ENCODE measurements at places on chromosomes 4 and X. TPM values are rescaled to one million over a fixed set of nuclear protein-coding genes. Genes with fewer than 3 reads are reported as not detected.

GRCh38 chrX:47218920-47219815, 687 bp downstream of the CDK16 start:
- H3K27ac ChIP-seq: peak overlapping the region; percentile 96
- H3K27me3 ChIP-seq: no peaks in the 10 kb centered on the region
- DNase-seq: peak; percentile 59
- peaks cover 25% of the 10 kb centered on the region for H3K36me3 ChIP-seq
- peak overlapping the region; percentile 97 for H3K4me3 ChIP-seq

- no peak for DNase-seq
- H3K36me3 ChIP-seq: no peaks in the 10 kb centered on the region
- H3K27ac ChIP-seq: no peak overlapping the region
- no peaks in the 10 kb centered on the region for H3K27me3 ChIP-seq
- H3K4me1 ChIP-seq: peaks cover 2% of the 10 kb centered on the region
- no peak overlapping the region for H3K4me3 ChIP-seq
Measured at GRCh38 chrX:27391623-27392022, 71.5 kb downstream of the PPP4R3C start.

SSX4 gene
- not detected for total RNA-seq

GAB1 gene
- 33.5 TPM for total RNA-seq

GRCh38 chrX:150051096-150051495, 112.8 kb upstream of the EOLA2 start:
- H3K27ac ChIP-seq: no peak overlapping the region
- no peak for DNase-seq
- H3K27me3 ChIP-seq: no peaks in the 10 kb centered on the region
- no peak overlapping the region for H3K4me3 ChIP-seq

DNA sequence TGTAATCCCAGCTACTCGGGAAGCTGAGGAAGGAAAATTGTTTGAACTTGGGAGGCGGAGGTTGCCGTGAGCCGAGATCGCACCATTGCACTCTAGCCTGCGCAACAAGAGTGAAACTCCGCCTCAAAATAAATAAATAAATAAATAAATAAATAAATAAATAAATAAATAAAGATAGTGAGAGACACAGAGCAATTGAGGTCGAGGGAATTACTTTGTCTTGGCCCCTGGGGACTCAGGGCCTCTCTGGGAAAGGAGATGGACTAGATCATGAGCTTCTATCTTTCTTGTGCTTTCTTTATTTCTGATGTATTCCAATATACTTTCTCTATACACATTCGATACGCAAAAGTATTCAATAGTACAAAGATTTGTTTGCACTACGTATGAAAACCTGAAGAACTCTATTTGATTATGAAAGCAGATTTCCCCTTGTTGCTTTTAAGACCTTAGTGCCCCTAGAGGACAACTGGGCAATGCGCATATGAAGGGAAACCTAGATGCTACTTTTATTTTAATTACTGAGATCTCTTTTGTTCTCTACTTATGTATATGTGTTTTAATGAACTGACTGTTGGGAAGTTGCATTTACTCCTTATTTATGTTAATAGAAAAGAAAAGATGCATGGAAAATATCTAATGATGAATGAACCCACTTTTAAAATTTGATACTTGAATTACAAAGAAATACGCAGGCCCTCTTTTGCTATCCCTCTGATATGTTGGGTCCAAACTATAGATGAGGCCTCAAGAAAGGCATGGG, 12.8 kb upstream of the ELOVL6 start:
- H3K4me1 ChIP-seq: no peaks in the 10 kb centered on the region
- H3K27me3 ChIP-seq: no peaks in the 10 kb centered on the region
- no peaks in the 10 kb centered on the region for H3K36me3 ChIP-seq
- H3K27ac ChIP-seq: no peak overlapping the region
- DNase-seq: no peak
- no peak overlapping the region for H3K4me3 ChIP-seq

All from progenitor cell of endocrine pancreas (in vitro differentiated cells).